Uterus (tissue), 4 donors: ENCODE measurements at places on chromosomes 12 and 14. TPM values are rescaled to one million over a fixed set of nuclear protein-coding genes. Genes with fewer than 3 reads are reported as not detected.

Gene TAS2R31
- 21.3 TPM for total RNA-seq

DNA sequence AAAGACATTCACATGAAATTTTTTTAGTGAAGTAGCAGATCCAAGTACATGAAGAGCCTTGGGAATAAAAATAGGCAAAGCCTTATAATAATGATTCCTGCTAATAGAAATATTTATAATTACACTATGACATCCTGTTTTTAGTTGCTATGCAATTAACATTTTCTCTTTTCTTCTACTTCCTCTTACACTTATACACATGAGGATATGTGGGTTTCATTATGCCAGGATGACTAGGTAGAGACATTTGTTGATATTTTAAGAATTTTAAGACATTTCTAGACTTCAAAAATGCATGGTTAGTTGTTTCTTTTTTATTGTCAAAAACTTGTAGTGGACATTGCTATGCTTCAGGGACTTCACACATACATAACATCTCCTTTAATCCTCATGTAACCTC lies 326.8 kb downstream of the SYT1 start:
- no peaks in the 10 kb centered on the region for H3K36me3 ChIP-seq
- no peak overlapping the region for H3K27ac ChIP-seq
- no peaks in the 10 kb centered on the region for H3K27me3 ChIP-seq
- H3K4me3 ChIP-seq, result no peak overlapping the region

Gene STYX
- total RNA-seq, result 17.6 TPM

Gene NXPH4
- not detected for total RNA-seq

DNA sequence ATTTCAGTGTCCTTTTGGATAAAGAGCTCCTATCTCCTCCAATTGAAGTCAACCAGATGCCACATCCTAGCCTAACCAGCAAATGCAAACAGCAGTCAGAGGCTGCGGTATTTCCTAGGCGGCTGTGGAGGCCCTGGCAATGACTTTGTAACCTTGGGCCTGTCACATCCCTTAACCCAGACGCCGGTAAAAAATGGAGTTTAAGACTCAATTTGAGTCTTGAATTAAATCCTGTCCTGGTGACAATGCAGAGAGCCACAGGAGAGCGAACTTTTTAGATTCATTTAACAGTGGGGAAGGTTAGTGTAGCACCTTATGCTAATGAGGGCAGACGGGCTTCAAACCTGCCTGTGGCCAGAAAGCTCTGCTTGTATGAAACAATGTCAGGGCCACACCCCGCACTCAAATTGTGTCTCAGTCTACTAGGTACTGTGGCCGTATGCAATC lies 1.3 kb downstream of the C12orf75 start:
- H3K27ac ChIP-seq, result no peak overlapping the region
- DNase-seq, result no peak
- no peaks in the 10 kb centered on the region for H3K36me3 ChIP-seq
- H3K4me3 ChIP-seq, result no peak overlapping the region

- H3K27ac ChIP-seq, result no peak overlapping the region
- H3K36me3 ChIP-seq, result no peaks in the 10 kb centered on the region
- no peak overlapping the region for H3K4me3 ChIP-seq
- no peak for DNase-seq
- no peaks in the 10 kb centered on the region for H3K27me3 ChIP-seq
- H3K4me1 ChIP-seq, result no peaks in the 10 kb centered on the region
Measured at GRCh38 chr12:94930216-94930654, 73.3 kb downstream of the NDUFA12 start.

Gene AMHR2
- 0.52 TPM for total RNA-seq

Gene KLRK1
- total RNA-seq, result not detected

DNA sequence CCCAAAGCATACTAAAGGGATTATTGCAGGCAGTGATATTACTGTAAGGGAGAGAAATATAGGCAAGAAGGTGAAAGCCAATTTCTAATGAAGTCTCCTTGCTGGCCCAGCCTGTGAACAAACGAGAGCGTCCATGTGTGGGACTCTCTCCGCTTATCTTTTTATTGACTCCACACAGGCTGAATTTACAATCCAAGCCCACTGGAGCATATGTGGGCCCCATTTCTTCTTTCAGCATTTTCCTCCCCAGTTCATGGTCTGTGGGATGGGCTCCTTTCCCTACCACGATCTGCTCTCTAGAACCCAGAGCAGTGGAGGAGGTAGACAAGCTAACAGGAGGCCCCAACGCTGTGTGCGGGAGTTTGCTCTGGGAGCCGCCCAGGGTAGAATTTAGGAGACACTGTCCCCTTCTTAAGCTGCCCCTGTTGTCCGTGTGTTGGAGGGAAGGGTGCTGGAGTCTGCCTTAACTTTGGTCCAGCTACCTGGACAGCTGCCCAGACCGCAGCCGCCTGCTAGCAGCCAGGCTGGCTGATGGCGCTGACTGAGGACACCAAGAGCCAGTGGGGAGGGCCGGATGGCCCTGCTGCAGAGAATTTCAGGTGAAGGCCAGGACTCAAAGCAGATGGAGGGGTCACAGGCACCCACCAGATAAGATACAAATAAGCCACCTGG lies 3.2 kb upstream of the HOXC11 start:
- no peak overlapping the region for H3K27ac ChIP-seq
- DNase-seq, result no peak
- H3K27me3 ChIP-seq, result peaks cover 7% of the 10 kb centered on the region
- no peak overlapping the region for H3K4me3 ChIP-seq
- H3K4me1 ChIP-seq, result peaks cover 4% of the 10 kb centered on the region

- DNase-seq, result no peak
- H3K4me1 ChIP-seq, result no peaks in the 10 kb centered on the region
- no peaks in the 10 kb centered on the region for H3K36me3 ChIP-seq
- H3K27ac ChIP-seq, result no peak overlapping the region
Measured at GRCh38 chr12:103308396-103308795, 187.4 kb downstream of the C12orf42 start.

DNA sequence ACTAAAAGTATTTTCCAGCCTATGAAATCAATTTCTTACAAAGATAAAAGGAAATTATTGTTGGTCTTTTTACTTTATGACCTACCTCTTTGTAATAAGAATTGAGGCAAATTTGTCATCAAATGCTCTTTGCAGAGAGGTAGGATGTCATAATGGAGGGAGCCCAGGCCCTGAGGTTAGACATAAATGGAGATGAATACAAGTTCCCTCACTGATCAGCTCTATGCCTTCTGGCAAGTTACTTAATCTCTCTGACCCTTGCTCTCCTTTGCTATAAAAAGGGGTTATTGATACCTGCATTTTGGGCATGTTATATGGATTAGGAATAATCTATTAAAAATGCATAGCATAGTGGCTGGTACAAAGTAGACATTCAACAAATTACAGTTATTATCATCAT lies 146.9 kb upstream of the KRR1 start:
- no peak overlapping the region for H3K4me3 ChIP-seq
- H3K36me3 ChIP-seq, result no peaks in the 10 kb centered on the region

GRCh38 chr12:1357711-1358110 lies 236.7 kb downstream of the FBXL14 start:
- no peaks in the 10 kb centered on the region for H3K36me3 ChIP-seq
- no peak for DNase-seq
- peaks cover 4% of the 10 kb centered on the region for H3K4me1 ChIP-seq
- H3K27me3 ChIP-seq, result no peaks in the 10 kb centered on the region

Gene HOXC6
- total RNA-seq, result 2.1 TPM

- H3K27ac ChIP-seq, result no peak overlapping the region
- no peaks in the 10 kb centered on the region for H3K27me3 ChIP-seq
- no peaks in the 10 kb centered on the region for H3K36me3 ChIP-seq
- H3K4me3 ChIP-seq, result no peak overlapping the region
- no peak for DNase-seq
Measured at GRCh38 chr12:20482491-20483054, 114.2 kb downstream of the PDE3A start.

Gene CACNA2D4
- total RNA-seq, result 4.0 TPM

- no peaks in the 10 kb centered on the region for H3K36me3 ChIP-seq
- peak; percentile 61 for DNase-seq
- H3K27me3 ChIP-seq, result no peaks in the 10 kb centered on the region
- no peak overlapping the region for H3K4me3 ChIP-seq
Measured at GRCh38 chr14:68637106-68638021, 155.5 kb downstream of the ZFP36L1 start.

Gene PXN
- total RNA-seq, result 211 TPM

Gene PLCZ1
- total RNA-seq, result not detected

Gene CCDC197
- total RNA-seq, result not detected

DNA sequence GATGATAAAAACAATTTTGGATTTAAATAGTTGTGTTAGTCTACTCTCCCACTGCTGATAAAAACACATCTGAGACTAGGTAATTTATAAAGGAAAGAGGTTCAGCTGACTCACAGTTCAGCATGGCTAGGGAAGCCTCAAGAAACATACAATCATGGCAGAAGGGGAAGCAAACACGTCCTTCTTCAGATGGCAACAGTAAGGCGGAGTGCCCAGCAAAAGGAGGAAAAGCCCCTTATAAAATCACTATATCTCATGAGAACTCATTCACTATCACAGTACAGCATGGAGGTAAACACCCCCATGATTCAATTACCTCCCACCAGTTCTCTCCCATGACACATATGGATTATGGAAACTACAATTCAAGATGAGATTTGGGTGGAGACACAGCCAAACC lies 632.1 kb downstream of the SLC16A7 start:
- no peaks in the 10 kb centered on the region for H3K36me3 ChIP-seq
- no peak overlapping the region for H3K4me3 ChIP-seq
- no peak for DNase-seq

Gene RD3L
- not detected for total RNA-seq

GRCh38 chr12:126907900-126908764 lies 1358.8 kb upstream of the TMEM132C start:
- no peaks in the 10 kb centered on the region for H3K4me1 ChIP-seq
- H3K27ac ChIP-seq, result no peak overlapping the region
- no peak overlapping the region for H3K4me3 ChIP-seq
- DNase-seq, result no peak
- no peaks in the 10 kb centered on the region for H3K27me3 ChIP-seq
- no peaks in the 10 kb centered on the region for H3K36me3 ChIP-seq

GRCh38 chr14:66359500-66359899 lies 126.7 kb upstream of the CCDC196 start:
- H3K4me3 ChIP-seq, result no peak overlapping the region
- DNase-seq, result no peak
- H3K27me3 ChIP-seq, result no peaks in the 10 kb centered on the region
- no peaks in the 10 kb centered on the region for H3K36me3 ChIP-seq
- H3K27ac ChIP-seq, result no peak overlapping the region

GRCh38 chr12:113184098-113184899 lies 979 bp downstream of the DDX54 start:
- H3K4me1 ChIP-seq, result peaks cover 10% of the 10 kb centered on the region
- H3K27ac ChIP-seq, result peak overlapping the region; percentile 92
- no peaks in the 10 kb centered on the region for H3K27me3 ChIP-seq
- peak overlapping the region; percentile 84 for H3K4me3 ChIP-seq
- DNase-seq, result no peak
- no peaks in the 10 kb centered on the region for H3K36me3 ChIP-seq

- H3K4me1 ChIP-seq, result no peaks in the 10 kb centered on the region
- no peak for DNase-seq
- H3K36me3 ChIP-seq, result no peaks in the 10 kb centered on the region
- H3K27ac ChIP-seq, result no peak overlapping the region
Measured at GRCh38 chr12:70221626-70222025, 21.6 kb upstream of the CNOT2 start.

DNA sequence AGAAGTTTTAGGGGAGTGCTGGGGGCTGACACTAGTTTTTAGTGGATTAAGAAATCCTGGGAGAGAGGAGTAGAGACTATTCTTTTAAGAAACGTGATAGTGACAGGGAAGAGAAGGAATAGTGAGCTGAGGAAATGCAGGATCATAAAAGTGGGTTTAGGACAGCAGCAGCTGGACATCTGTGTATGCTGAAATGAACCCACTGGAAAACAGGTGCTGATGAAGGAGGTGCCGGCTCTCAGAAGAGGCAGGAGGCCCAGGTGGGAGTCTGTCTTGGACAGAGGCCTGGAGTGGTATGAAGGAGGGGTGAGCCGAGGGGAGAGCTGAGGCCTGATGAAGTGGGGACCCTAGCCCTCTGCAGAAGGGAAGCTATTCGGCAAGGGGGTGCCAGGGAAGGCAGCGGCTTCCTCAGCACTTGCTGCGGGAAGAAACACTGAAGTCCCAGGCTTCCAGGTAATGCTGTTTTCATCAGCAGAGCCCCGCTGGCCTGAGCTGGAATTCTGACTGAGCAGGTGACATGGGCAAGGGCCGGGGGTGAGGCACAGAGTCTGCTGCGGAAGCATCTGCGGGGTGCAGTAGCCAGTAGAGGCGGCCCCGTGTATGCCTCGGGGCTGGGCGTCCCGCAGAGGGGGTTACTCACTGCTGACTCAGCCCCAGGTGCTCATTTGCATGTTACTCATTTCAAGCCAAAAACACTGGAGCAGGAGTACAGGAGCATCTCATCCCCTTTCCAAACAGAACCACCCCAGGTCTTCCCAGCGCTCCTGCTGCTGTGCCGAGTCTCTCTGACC lies 89.7 kb downstream of the TMCC3 start:
- no peak overlapping the region for H3K4me3 ChIP-seq
- no peaks in the 10 kb centered on the region for H3K36me3 ChIP-seq
- no peak for DNase-seq
- no peaks in the 10 kb centered on the region for H3K27me3 ChIP-seq
- H3K4me1 ChIP-seq, result no peaks in the 10 kb centered on the region
- H3K27ac ChIP-seq, result no peak overlapping the region

Gene MYH7
- not detected for total RNA-seq

DNA sequence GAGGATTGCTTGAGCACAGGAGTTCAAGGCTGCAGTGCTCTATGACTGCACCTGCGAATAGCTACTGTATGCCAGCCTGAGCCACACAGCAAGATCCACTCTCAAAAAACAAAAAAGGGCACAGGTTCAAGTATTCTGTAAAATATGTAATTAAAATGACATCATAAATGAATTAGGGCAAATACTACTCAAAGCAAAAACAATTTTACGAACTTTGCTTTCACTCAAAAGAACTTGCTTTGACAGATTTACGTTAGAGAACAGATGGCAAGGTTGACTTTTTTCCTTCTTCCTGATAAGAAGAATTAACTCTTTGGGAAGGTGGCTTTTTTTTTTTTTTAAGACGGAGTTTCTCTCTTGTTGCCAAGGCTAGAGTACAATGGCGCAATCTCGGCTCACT lies 44.0 kb upstream of the EAPP start:
- H3K36me3 ChIP-seq, result no peaks in the 10 kb centered on the region
- H3K27ac ChIP-seq, result no peak overlapping the region
- no peaks in the 10 kb centered on the region for H3K27me3 ChIP-seq
- no peaks in the 10 kb centered on the region for H3K4me1 ChIP-seq
- DNase-seq, result no peak

- no peaks in the 10 kb centered on the region for H3K4me1 ChIP-seq
- DNase-seq, result no peak
- no peaks in the 10 kb centered on the region for H3K36me3 ChIP-seq
- H3K27me3 ChIP-seq, result no peaks in the 10 kb centered on the region
- no peak overlapping the region for H3K27ac ChIP-seq
Measured at GRCh38 chr14:65346895-65347294, 65.6 kb upstream of the FUT8 start.

GRCh38 chr14:47929334-47929733 lies 253.9 kb upstream of the MDGA2 start:
- H3K27me3 ChIP-seq, result no peaks in the 10 kb centered on the region
- no peaks in the 10 kb centered on the region for H3K36me3 ChIP-seq
- no peak overlapping the region for H3K27ac ChIP-seq
- DNase-seq, result no peak
- H3K4me3 ChIP-seq, result no peak overlapping the region
